Amniotic epithelial cell (primary cell): ENCODE measurements at places on chromosomes 12 and 14.

DNA sequence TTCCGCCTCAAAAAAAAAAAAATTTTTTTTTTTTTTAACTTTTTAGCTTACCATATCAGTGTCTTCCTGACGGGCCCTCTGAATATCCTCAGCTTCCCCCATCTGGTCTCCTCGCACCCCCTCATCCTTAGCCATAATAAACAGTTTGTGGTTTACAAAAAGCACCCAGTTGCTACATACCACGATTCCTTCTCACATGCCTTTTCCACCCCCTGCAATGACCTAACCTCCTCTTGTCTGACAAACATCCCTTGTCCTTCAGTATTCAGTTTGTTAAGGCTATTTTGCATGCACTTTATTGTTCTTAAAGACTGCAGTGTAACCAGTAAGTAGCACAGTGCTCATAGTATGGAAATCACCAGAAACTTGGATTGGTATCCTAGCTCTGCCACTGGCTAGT, 88.5 kb downstream of the PPM1H start:
- DNase-seq: peak; percentile 77

DNA sequence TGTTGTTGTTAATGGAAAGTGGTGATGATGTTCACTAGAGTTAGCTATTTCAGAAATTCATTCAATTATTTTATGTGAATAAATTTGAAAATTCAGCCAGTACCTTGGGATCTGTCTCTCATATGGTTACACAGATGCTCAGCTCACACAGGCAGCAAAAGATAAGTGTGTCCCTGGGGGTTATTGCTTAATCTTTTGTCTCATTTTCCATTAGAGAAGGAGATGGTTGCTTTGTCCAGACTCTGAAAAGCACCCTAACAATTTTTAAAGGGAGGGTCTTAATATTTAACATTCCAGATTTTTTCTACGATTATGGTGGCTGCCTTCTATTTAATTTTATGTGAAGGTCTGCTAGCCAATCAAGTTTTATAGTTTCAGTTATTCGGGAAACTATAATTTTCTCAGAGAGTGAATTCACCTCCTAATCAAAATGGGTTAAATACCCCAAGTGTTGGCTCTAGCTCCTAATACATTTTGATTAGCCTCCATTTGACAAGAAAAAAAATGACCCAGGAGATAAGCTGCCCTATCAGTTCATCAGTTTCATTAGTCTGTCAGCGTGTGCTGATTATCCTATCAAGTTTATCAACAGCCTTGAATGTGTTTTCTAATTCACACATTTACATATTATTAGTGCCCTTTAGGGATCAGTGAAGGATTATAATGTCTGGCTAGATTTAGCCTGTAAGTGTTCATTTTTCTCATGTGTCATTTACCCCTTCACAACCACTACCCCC, 282.1 kb downstream of the TMTC2 start:
- DNase-seq: no peak

DNA sequence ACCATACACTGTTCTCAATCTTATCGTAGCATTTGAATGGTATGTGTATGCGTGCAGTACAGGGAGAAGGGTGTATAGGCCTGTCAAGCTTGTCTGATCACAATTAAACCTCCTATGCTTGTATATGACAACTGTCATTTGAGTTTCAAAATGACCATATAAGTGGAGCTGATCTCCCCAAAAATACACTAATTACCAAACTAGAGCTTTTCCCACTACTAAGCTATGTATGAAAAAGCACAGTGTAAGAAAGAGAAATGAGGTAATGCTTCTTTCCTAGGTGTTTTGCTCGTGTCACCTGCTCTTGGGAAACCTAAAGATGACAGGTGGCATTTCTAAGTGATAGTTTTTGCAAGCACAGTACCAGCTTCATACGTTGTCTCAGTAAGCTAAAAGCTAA, 1.1 kb upstream of the STK38L start:
- no peak for DNase-seq

- no peak for DNase-seq
These were observed 25.3 kb downstream of the TXNDC16 start for GRCh38 chr14:52527052-52527451.

DNA sequence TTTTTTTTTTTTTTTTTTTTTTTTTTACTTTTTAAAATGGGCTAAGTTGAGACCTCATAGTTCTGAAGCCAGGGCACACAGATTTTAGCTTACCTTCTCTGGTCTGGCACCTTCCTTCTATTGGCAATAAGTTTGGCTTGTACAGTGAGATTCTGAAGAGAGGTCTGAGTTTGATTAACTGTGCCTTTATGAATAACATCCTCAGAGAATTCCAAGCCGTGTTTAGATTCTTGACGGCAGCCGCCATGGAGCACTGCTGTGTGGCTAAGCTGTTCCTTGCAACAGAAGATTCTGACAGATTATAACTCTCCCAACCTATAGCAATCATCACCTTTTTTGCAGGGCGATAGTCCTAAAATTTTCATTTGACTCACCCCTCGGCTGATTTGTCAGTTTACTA, 354.9 kb upstream of the FAR2 start:
- DNase-seq: no peak

GRCh38 chr12:27345376-27345775, 12.7 kb downstream of the BMAL2 start:
- DNase-seq: no peak

- no peak for DNase-seq
These were observed 610 bp downstream of the VSIG10 start for GRCh38 chr12:118103201-118103600.

DNA sequence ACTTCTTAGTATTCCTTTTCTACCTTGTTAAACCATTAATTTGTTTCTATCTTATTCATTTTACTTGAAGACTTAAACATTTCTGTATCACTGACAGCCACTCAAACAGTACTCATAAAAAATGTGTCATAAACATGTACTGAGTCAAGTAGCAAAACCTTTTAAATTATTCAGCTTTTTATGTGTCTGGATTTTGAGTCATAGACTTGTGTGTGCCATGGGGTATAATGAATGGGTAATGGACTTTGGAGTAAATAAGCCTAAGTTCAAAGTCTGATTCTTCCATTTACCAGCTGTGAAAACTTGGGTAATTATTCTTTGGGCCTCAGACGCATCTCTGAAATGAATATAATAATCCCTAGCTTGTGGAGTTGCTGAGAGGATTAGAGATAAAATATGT, 199.0 kb downstream of the RAD51B start:
- DNase-seq: peak; percentile 44

DNA sequence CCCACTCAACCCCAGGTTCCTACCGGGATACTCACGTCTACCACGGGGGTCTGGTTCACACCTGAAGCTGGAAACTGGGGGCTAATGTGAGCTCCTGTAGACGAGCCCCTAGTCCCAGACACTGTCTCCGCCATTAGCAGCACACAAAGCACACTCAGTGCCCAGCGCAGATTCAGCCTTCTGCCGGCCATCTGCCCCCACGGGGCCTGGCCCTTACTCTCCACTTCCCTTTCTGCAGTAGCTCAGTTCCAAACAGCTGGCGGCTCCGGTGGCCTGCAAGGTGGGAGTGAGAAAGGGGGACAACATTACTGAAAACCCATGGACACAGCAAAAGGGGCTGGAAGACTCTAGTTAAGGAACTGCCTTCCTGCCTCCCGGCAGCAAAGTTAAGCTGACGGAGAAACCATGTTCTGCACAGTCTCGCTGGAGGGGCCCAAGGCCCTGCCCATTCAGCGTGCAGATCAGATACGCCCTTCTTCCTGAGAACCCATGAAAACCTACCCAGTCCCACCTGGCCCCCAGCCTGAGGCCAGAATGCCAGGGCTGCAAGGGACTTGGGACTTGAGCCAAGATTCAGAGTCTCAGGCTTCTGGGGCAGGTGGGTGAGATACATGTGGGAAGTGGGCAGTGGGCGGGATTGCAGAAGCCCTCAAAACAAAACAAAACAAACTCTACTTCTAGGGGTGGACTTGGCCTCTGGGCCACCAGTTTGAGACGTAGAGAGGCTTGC, 2.1 kb downstream of the SLC8B1 start:
- no peak for DNase-seq

DNA sequence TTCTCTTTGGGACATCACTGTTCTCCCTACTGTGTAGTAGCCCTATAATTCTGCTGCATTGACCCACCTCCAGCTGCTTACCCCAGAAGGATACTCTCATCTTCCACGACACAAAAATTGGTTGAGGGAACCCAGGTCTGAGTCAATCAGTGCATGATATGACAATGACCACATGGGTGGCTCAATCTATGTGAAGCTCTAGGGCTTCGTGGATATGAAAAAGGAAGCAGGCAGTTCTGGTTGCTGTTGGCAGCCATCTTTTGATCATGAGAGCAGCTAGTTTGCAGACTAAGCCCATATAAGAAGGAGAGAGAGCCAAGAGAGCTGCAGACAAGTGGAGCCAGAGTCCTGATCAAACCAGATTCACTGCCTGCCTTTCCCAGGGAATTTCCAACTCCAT, 57.9 kb downstream of the AVPR1A start:
- no peak for DNase-seq

- no peak for DNase-seq
These were observed 55.3 kb upstream of the STON2 start for GRCh38 chr14:81455390-81455789.

DNA sequence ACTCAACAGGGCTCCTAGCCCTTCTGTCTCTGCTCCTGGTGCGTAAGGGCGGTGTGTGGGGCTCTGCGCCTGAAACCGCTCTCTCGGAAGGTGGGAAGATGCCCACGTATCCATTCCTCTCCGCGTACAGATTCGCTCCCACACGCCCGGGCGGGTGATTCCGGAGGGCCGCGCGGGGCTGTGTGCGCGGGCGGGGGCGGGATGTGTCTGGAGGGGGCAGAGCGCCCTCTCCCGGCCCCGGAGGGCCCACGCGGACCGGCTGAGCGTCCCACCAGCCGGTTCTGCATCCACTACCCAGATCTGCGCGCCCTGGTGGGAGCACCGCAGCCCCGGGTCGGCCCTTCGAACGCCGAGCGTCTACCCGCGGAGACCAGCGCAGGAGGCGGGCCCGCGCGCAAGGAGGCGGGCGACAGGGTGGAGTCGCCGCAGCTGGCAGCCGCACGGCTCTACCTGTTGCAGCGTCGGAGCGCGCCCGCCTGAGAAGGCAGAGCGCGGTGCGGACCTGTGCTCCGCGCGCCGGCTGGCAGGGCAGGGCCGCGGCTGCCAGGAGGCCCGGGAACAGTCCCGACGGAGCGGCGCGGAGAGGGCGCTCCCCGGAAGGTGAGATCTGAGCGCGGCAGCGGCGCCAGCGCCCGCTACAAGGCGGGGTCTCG, 1.4 kb upstream of the KCNK13 start:
- DNase-seq: peak; percentile 51

- DNase-seq: peak; percentile 56
These were observed 107.7 kb upstream of the LRFN5 start for GRCh38 chr14:41498959-41499358.
